ENCODE measurements at places on chromosomes 2 and 18. TPM values are rescaled to one million over a fixed set of nuclear protein-coding genes. Genes with fewer than 3 reads are reported as not detected.

The SPATS2L gene
- 5.8 TPM for total RNA-seq

The AFF3 gene
- total RNA-seq: 11.5 TPM

The LYG2 gene
- total RNA-seq: not detected

The CCDC142 gene
- total RNA-seq: 58.5 TPM

The MARCHF7 gene
- total RNA-seq: 100 TPM

The SLC40A1 gene
- total RNA-seq: 34.3 TPM

The RIF1 gene
- 46.9 TPM for total RNA-seq

The HOXD8 gene
- total RNA-seq: not detected

The OTX1 gene
- not detected for total RNA-seq

The SMYD5 gene
- total RNA-seq: 44.5 TPM

DNA sequence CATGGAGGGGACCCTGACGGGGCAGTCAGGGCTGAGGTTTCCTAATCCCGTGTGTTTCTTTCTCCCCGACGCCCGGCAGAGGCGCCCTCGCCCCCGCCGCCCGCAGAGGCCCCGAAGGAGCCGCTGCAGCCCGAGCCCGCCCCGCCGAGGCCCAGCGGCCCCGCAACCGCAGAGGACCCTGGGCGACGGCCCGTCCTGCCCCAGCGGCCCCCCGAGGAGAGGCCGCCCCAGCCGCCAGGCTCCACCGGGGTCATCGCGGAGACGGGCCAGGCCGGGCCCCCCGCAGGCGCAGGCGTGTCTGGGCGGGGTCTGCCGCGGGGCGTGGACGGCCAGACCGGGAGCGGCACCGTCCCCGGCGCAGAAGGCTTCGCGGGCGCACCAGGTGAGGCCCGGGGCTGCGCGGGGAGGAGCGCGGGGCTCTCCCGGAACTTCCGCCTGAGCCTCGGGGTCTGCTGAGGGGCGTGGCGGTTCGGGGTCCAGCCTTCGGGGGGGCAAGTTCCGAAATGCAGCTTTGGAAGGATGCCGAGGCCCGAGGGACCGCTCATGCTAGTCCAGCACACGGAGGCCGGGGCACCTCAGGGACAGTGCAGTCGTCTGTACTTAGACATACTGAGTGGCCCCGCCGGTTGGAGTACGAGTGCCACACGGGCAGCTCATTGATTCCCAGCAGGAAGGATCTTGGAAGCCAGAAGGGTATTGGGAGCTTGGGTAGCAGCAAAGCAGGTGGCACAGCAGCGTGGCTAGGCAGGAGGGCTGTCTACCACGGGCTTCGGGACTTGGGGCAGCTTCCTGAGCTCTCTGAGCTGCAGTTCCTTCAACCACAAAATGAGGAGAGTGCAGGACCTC, 60.1 kb downstream of the EMILIN2 start:
- peak; percentile 19 for DNase-seq
- peak overlapping the region; percentile 66 for H3K4me3 ChIP-seq
- H3K36me3 ChIP-seq: peaks cover 6% of the 10 kb centered on the region

DNA sequence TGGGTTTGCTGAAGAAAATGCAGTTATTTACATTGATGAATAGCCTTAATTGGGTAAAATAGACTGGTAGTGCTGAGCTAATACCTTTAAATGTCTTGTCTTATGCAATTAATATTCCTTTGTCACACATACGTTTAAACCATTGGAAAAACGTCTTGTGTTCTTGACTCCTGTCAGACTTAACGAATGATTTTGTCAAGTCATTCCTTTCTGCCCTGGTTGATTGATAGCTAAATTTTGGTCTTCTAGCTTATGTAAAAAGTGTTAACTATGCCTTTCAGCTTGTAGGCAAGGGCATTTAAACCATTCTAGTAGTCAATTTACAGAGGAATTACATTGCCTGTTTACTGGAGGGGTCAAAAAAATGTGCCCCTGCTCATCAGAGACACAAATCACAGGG, 105.8 kb upstream of the LRRTM1 start:
- H3K36me3 ChIP-seq: no peaks in the 10 kb centered on the region
- DNase-seq: no peak
- H3K4me3 ChIP-seq: no peak overlapping the region
- H3K27me3 ChIP-seq: no peaks in the 10 kb centered on the region
- H3K4me1 ChIP-seq: no peaks in the 10 kb centered on the region
- H3K27ac ChIP-seq: no peak overlapping the region

- H3K36me3 ChIP-seq: no peaks in the 10 kb centered on the region
- no peak within 1 kb of the TSS for H3K27ac ChIP-seq
- DNase-seq: peak; percentile 28
- peak within 1 kb of the TSS; percentile 86 for H3K4me3 ChIP-seq
- H3K4me1 ChIP-seq: peaks cover 5% of the 10 kb centered on the region
Measured at GRCh38 chr2:27262379-27263286, at the start of gene SLC30A3. TSS of gene SLC30A3 (minus strand) at chr2:27263047. CDS start at chr2:27262906, 141 bp downstream.

GRCh38 chr2:147297820-147298219, 547.0 kb upstream of the ACVR2A start:
- no peak for DNase-seq
- H3K4me1 ChIP-seq: peaks cover 10% of the 10 kb centered on the region
- H3K27ac ChIP-seq: peak overlapping the region; percentile 27

- H3K4me1 ChIP-seq: peaks cover 1% of the 10 kb centered on the region
- no peaks in the 10 kb centered on the region for H3K27me3 ChIP-seq
- DNase-seq: no peak
- no peak overlapping the region for H3K27ac ChIP-seq
- H3K36me3 ChIP-seq: no peaks in the 10 kb centered on the region
Measured at GRCh38 chr2:26251893-26252292, 7.2 kb downstream of the HADHB start.

DNA sequence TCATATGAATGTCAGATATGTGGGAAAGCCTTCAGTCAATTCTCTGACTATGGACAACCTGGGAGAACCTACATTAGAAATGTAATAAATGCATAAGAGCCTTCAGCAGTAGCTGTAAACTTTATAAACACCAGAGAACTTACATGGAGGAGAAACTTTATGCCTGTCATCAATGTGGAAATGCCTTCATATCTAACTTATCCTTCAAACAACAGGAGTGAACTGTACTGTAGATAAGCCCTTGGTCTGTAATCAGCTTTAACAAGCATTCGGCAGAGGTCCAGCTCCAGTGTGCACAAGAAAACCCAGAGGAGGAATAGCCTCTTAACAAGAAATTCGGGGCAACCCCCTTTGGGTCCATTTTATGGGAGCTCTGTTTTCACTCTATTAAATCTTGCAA, 14.8 kb upstream of the UXS1 start:
- H3K4me1 ChIP-seq: peaks cover 10% of the 10 kb centered on the region
- H3K4me3 ChIP-seq: no peak overlapping the region
- no peaks in the 10 kb centered on the region for H3K36me3 ChIP-seq
- DNase-seq: no peak
- H3K27ac ChIP-seq: no peak overlapping the region

DNA sequence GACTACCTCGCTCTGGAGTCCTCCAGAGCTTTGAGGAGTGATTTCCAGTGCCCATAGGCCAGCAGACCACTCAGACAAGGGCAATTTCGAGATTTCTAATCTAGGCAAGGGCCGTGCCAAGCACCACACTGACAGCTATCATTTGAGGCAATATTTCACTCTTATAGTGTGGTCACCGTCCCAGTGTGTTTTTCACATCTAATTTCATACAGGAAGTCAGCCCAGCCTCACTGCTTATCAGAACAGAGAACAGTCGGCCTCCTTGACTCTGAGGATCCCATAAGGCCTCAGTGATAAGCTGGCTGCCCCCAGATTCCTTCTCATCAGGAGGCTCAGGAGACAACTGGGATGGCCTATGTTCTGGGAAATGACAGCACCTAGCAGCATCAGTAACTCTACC, 581 bp downstream of the CAPN14 start:
- DNase-seq: no peak
- no peak overlapping the region for H3K4me3 ChIP-seq
- peaks cover 4% of the 10 kb centered on the region for H3K4me1 ChIP-seq
- no peaks in the 10 kb centered on the region for H3K36me3 ChIP-seq
- no peaks in the 10 kb centered on the region for H3K27me3 ChIP-seq
- no peak overlapping the region for H3K27ac ChIP-seq

DNA sequence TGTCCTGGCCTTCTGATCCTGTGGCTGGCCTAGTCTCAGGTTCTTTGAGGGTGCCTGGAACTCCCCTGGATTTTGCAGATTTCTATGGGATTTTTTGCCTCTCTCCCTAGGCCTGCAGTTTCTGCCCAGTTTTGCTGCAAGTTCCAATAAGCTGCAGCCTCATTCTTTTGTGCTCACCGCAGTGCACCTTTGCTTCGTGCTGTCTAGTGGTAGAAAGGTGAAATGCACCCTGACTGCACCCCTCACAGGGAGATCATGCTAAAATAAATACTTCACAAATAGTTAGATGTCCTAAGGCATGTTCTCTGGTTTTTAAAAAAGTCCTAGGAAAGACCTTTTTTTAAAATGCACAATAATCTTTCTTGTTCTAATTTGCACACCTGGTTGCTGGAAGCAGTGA, 72.5 kb downstream of the GNAL start:
- no peak for DNase-seq
- H3K4me3 ChIP-seq: no peak overlapping the region
- H3K36me3 ChIP-seq: no peaks in the 10 kb centered on the region
- H3K27me3 ChIP-seq: no peaks in the 10 kb centered on the region
- no peak overlapping the region for H3K27ac ChIP-seq

DNA sequence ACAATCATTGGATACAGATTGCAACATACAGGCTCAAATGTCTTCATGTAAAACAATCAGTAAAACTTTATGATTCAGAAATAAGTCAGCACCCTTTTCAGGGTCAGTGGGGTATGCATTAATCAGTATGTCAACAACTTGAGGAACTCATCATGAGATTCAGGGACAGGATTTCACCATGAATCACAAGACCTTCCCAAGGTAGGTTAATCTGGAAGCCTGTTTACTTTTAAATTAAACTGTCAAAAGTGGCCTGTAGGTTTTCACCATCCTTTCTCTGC, 104.8 kb downstream of the SP100 start:
- no peaks in the 10 kb centered on the region for H3K27me3 ChIP-seq
- H3K4me1 ChIP-seq: no peaks in the 10 kb centered on the region
- no peak overlapping the region for H3K4me3 ChIP-seq
- DNase-seq: no peak

DNA sequence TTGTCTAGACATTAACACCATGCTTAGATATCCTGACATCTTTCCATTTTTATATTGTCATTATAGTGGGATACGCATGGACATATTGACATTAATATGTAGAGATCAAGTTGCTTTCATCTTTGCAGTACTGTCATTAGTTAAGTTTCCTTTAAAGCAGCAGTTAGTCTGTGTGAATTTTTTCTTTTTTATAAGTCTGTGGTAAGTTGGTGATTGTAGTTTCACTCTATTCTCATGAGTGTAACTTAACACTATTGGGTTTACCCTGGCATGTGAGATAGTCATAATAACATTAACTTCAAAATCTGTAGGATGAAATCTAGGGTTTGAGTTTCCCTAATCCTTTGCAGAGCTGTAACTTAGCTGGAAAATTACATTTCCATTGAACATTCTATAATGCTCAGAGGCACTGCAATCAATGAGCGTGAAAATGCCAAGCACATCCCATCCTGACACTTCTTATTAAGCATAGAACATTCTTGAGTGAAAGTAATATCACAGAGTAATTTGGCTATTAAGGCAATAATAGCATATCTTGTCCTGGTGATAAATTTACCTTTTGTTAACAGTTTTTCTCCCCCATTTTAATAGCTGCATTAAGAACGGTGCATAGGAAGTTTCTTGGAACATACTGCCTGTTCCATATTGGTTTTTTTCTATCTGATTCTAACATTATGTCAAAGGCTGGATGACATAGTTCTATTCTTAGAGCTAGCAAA, 47.5 kb upstream of the DARS1 start:
- H3K27me3 ChIP-seq: no peaks in the 10 kb centered on the region
- DNase-seq: no peak
- no peaks in the 10 kb centered on the region for H3K4me1 ChIP-seq
- no peak overlapping the region for H3K4me3 ChIP-seq
- no peak overlapping the region for H3K27ac ChIP-seq

- no peak overlapping the region for H3K27ac ChIP-seq
- no peaks in the 10 kb centered on the region for H3K36me3 ChIP-seq
- H3K4me3 ChIP-seq: no peak overlapping the region
- peaks cover 40% of the 10 kb centered on the region for H3K27me3 ChIP-seq
- no peak for DNase-seq
- H3K4me1 ChIP-seq: no peaks in the 10 kb centered on the region
Measured at GRCh38 chr2:119441376-119442225, 9.9 kb downstream of the TMEM37 start.
